GM04504 (cell line): ENCODE measurements at places on chromosomes 3 and 15.

DNA sequence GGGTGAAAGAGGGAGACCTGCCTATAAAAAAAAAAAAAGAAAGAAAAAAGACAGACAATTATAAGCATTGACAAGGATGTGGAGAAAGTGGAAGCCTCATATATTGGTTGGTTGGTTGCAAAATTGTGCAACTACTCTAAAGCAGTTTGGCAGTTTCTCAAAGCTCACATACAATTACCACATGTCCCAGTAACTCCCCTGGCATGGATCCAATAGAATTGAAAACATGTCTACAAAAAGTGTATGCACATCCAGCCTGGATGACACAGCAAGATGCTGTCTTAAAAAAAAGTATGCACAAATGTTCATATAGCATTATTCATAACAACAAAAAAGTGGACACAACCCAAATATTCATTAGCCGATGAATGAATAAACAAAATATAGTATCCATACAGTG lies 19.5 kb downstream of the SETMAR start:
- DNase-seq = peak; percentile 65

DNA sequence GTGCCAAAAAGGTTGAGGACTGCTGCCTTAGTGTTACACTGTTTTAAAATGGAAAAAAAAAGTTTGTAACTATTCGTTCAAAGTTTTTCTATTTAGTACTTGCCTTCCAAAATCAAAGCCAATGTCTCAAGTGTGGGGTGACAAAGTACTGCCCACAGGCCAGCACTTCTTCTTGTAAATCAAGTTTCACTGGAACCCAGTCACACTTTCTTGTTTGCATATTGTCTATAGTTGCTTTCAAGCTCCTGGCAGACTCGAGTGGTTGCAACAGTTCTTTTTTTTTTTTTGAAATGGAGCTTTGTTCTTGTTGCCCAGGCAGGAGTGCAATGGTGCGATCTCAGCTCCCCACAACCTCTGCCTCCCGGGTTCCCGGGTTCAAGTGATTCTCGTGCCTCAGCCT lies 75.3 kb upstream of the RPL35A start:
- no peak for DNase-seq

DNA sequence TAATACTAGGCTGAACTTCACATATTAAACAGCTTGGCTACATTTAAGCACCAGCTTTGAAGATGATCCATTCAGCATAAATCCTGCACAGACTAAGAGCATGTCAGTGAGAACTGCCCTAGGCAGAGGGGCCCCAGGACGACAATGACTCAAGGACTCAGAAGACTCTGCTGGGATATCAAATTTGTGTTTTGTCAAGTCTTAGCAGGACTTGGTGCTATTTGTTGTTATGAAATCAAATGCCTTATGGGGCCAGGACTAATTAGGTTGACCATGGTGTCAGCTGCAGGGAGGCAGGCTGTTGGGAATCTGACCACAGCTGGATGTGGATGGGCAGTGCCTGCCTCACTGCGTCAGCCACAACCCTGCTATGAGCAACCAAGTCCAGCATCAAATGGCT lies 91.8 kb downstream of the RYR3 start:
- no peak for DNase-seq

- no peak for DNase-seq
Measured at GRCh38 chr3:100732435-100732834, 23.1 kb downstream of the TFG start.

- no peak for DNase-seq
Measured at GRCh38 chr15:78540871-78541743, 863 bp downstream of the PSMA4 start.
